ENCODE measurements at places on chromosomes 1 and 21. TPM values are rescaled to one million over a fixed set of nuclear protein-coding genes. Genes with fewer than 3 reads are reported as not detected.
A peak's percentile ranks its signal among the peaks of the same experiment; 100 is the strongest.

- H3K4me1 ChIP-seq = peaks cover 7% of the 10 kb centered on the region
- no peak for DNase-seq
- no peak overlapping the region for H3K27ac ChIP-seq
- no peaks in the 10 kb centered on the region for H3K36me3 ChIP-seq
These were observed 107.3 kb downstream of the HMGB4 start for GRCh38 chr1:33971018-33971710.

DNA sequence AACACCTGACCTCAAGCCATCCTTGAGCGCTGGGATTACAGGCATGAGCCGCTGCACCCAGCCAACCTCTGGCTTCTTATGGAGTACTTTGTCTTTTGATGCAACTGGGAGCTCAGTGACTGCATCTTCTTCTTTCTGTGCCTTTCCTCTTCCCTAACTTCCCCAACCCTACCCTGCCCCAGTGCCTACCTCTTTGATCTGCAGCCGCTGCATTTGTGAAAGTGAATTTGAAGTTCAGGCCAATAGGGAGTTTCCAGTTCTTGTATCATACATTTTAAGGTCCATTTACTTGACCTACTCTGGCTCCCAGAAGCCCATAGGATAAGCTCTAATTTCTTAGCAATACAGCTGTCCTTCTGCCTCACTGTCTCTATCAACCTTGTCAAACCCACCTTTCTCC lies 52.2 kb downstream of the KCNC4 start:
- peaks cover 25% of the 10 kb centered on the region for H3K4me1 ChIP-seq
- peaks cover 2% of the 10 kb centered on the region for H3K27me3 ChIP-seq
- DNase-seq = no peak
- H3K4me3 ChIP-seq = no peak overlapping the region

GRCh38 chr1:96334236-96334557 lies 387.4 kb upstream of the PTBP2 start:
- no peaks in the 10 kb centered on the region for H3K36me3 ChIP-seq
- no peak overlapping the region for H3K4me3 ChIP-seq
- no peaks in the 10 kb centered on the region for H3K4me1 ChIP-seq
- H3K27me3 ChIP-seq = no peaks in the 10 kb centered on the region
- no peak overlapping the region for H3K27ac ChIP-seq

GRCh38 chr1:3097861-3098260 lies 28.9 kb downstream of the PRDM16 start:
- H3K27ac ChIP-seq = no peak overlapping the region
- no peak overlapping the region for H3K4me3 ChIP-seq
- no peak for DNase-seq

DNA sequence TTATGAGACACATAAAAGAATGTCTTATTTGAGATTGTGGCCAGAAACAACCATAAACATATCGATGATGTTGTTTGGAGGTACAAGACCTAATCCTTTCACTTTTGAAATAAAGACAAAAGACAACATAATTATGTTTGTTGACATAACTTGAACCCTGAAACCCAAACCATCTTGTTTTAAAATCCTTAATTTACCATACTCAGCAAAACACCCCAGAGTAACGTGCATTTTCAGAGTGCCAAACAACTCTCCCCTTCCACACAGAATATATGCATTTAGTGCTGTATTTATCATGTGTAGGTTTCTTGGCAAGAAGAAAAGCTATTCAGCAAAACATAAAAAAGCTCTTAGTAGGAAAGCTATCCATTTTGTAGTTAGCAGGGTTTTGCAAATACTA lies 17.5 kb downstream of the SIM2 start:
- DNase-seq = no peak
- no peak overlapping the region for H3K27ac ChIP-seq
- peaks cover 2% of the 10 kb centered on the region for H3K36me3 ChIP-seq
- H3K4me3 ChIP-seq = no peak overlapping the region
- H3K4me1 ChIP-seq = peaks cover 10% of the 10 kb centered on the region

Gene KLHDC9
- 1.0 TPM for polyA plus RNA-seq

Gene ADORA3
- 0.51 TPM for polyA plus RNA-seq

DNA sequence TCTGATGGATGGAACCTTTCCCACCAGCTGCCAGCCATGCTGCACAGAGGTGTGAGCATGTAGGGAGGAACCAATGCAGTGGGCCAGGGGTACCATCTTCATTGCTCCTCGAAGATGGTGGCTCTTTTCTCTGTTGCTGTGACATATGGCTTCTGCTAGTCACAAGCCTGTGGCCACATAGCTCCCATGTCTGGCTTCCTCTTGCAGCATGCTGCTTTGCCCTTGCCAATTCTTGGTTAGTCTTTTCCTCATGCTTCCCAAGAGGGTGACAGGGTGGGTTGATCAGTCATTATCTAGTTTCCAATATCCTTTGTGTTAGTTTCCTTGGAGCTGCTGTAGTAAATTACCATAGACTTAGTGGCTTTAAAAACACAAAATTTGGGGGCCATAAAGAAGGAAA lies 123.4 kb downstream of the ETS2 start:
- no peaks in the 10 kb centered on the region for H3K36me3 ChIP-seq
- no peak overlapping the region for H3K27ac ChIP-seq

Gene TRIM46
- 0.29 TPM for polyA plus RNA-seq

DNA sequence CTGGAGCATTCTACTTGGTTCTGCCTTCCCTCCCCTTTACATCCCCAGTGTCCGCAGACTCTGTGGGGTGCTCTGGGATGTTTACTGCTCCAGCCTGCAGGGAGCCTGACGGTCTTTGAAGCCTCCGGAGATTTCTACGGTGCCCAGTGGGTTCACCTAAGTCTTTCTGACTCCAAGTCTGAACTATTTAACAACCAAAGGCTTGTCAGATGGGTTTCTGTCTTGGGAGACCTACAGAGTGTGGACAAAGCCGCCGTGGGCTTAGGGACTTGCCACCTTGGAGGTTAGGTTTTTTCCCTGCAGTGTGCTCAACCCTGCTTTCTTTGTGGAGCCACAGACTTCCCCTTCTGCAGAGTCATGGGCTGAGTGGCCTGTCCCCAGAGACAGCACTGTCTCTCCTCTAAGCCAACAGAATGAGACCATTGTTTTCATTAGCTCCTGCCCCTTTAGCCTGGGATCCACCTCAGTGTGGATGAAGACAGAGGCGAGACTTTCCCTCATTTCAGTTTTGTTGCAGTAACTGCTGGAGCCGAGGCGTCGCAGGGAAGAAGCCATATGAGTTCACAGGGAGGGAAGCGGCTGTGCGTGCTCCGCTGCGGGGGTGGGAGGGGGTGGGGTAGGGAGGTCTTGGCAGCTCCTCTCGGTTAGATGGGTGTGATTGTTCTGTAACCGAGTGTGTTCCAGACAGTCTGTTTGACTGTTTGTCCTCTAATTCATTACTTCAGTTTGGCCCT lies 120.7 kb downstream of the CNIH3 start:
- DNase-seq = peak; percentile 53
- H3K27me3 ChIP-seq = peaks cover 14% of the 10 kb centered on the region
- no peaks in the 10 kb centered on the region for H3K36me3 ChIP-seq
- peaks cover 7% of the 10 kb centered on the region for H3K4me1 ChIP-seq

- H3K4me1 ChIP-seq = peaks cover 39% of the 10 kb centered on the region
- DNase-seq = peak; percentile 63
- peak overlapping the region; percentile 51 for H3K27ac ChIP-seq
- H3K4me3 ChIP-seq = peak overlapping the region; percentile 36
- peaks cover 86% of the 10 kb centered on the region for H3K27me3 ChIP-seq
These were observed 495 bp upstream of the NTRK1 start for GRCh38 chr1:156860113-156860627.

DNA sequence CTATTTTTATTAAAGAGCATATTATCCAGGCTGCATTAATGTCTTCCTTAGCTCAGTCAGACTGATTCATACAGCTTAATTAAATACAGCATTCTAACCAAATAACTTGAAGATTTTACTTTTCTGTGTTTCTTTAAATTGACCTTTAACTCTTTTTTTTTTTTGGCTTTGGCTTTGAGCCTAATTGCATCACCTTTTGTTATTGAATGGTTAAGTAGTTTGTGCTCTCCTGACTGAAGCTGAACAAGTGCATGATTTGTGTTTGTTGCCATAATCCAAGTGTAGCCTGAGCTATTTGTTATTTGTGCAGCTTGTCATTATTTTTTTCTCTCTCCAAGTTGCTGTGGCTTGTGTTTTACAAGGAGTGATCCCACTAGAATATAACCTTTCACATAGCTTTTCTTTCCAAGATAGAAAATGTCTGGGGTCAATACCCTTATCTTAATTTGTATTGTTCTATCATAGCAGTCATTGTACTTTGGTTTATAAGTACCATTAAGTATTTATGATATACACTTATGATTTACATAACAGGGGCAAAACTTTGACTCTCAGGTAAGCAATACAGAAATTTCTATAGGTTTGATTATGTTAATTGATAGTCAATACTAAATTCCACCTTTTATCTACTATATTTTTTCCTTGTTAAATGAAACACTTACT lies 31.6 kb downstream of the CDC14A start:
- H3K27me3 ChIP-seq = no peaks in the 10 kb centered on the region
- H3K36me3 ChIP-seq = no peaks in the 10 kb centered on the region
- H3K4me1 ChIP-seq = no peaks in the 10 kb centered on the region
- H3K27ac ChIP-seq = no peak overlapping the region

DNA sequence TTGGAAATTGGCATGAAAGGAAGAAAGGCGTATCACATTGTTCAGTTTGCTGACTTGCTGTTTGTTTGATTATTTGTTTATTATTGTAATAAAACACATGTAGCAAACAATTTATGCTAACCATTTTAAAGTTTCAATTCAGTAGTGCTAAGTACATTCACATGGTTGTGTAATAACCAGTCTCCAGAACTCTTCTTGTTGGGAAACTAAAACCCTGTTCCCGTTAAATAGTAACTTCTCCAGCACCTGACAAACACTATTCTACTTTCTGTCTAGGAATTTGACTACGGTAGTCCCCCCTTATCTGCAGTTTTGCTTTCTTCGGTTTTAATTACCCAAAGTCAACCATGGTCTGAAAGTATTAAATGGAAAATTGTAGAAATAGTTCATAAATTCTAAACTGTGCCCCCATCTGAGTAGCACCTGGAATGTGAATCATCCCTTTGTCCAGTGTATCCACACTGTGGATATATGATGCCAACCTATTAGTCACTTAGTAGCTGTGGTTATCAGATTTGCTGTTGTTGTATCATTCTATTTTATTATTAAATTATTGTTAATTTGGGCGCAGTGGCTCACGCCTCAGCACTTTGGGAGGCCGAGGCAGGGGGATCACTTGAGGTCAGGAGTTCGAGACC lies 5.5 kb downstream of the MORC3 start:
- DNase-seq = no peak
- peaks cover 9% of the 10 kb centered on the region for H3K36me3 ChIP-seq
- H3K4me1 ChIP-seq = peaks cover 15% of the 10 kb centered on the region

Gene C1QA
- polyA plus RNA-seq = 35.2 TPM

DNA sequence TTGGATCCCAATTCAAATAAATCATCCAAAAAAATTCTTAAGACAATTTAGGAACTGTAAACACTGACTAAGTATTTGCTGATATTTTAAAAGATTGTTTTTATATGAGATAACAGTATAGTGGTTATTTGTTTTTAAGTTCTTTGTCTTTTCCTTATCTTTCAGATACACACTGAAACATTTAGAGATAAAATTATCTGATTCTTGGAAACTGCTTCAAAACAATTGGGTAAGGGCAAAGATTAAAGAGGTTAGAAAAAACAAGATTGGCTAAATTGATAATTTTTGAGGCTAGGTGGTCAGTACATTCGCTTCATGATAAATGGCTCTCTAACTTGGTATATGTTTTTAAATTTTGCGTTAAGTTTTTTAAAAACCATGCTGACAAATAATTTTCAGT lies 117.3 kb downstream of the PSMG1 start:
- no peak overlapping the region for H3K27ac ChIP-seq
- DNase-seq = no peak
- peaks cover 10% of the 10 kb centered on the region for H3K4me1 ChIP-seq
- no peaks in the 10 kb centered on the region for H3K36me3 ChIP-seq

GRCh38 chr1:30036666-30037065 lies 686.7 kb downstream of the MATN1 start:
- no peaks in the 10 kb centered on the region for H3K27me3 ChIP-seq
- no peak for DNase-seq
- H3K36me3 ChIP-seq = no peaks in the 10 kb centered on the region
- no peaks in the 10 kb centered on the region for H3K4me1 ChIP-seq

Gene FLG
- polyA plus RNA-seq = 0.20 TPM

Gene RABGGTB
- polyA plus RNA-seq = 73.7 TPM

Gene SLFNL1
- 0.45 TPM for polyA plus RNA-seq

Gene DMBX1
- not detected for polyA plus RNA-seq

GRCh38 chr21:34852448-34852847 lies 183.7 kb downstream of the CLIC6 start:
- H3K27me3 ChIP-seq = no peaks in the 10 kb centered on the region
- no peak overlapping the region for H3K27ac ChIP-seq
- peaks cover 16% of the 10 kb centered on the region for H3K4me1 ChIP-seq
- no peak overlapping the region for H3K4me3 ChIP-seq

Gene LRRIQ3
- polyA plus RNA-seq = 0.56 TPM

GRCh38 chr1:68168545-68169171 lies 63.7 kb downstream of the WLS start:
- peaks cover 7% of the 10 kb centered on the region for H3K36me3 ChIP-seq
- H3K27me3 ChIP-seq = no peaks in the 10 kb centered on the region
- peaks cover 8% of the 10 kb centered on the region for H3K4me1 ChIP-seq
- no peak for DNase-seq
- H3K4me3 ChIP-seq = no peak overlapping the region

Gene CSF3R
- 3.7 TPM for polyA plus RNA-seq

- no peaks in the 10 kb centered on the region for H3K27me3 ChIP-seq
- no peak overlapping the region for H3K4me3 ChIP-seq
- peaks cover 47% of the 10 kb centered on the region for H3K36me3 ChIP-seq
- H3K27ac ChIP-seq = no peak overlapping the region
These were observed 11.5 kb downstream of the ELK4 start for GRCh38 chr1:205620269-205620668.

DNA sequence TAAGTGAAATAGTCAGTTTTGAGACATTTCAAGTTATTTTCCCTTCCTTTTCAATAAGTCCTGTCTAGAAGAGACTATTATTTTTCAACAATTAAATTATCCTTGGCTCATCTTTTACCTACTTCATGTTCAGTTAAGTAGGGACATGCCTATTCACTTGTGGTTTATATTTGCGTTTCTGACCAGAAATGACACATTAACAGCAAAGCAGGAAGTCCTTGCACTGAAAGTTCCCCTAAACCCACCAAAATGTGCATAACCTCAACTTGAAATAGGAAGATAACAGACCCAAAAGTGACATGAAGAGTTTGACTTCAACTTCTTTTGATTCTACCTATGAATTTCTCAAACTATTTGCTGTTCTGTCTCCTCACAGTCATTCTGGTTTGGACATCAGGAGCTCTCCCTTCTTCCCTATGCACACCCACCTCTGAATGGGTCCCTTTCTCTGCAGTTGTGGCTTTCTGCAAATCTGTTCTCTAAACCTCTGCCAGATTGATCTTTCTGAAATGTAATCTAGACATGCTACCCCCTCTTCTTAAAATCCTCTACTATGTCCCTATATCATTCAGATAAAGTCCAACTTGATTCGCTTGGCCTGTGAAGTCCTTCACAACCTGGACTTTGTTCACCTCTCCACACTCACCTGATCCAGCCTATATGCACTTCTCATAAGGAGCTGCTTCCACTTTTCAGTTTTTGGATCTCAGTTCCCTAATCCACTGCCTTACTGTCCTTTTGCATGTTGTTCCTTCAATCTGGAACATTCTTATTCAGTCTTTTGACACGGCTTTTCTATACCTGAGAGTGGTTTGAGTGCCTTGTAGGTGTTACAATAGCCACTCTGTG lies 661.5 kb upstream of the ADGRL4 start:
- DNase-seq = peak; percentile 11
- no peaks in the 10 kb centered on the region for H3K27me3 ChIP-seq
- no peak overlapping the region for H3K4me3 ChIP-seq
- no peak overlapping the region for H3K27ac ChIP-seq
- no peaks in the 10 kb centered on the region for H3K36me3 ChIP-seq

Measured in muscle of leg (tissue), 16 donors.